ENCODE measurements at places on chromosomes 7 and 10.
A peak's percentile ranks its signal among the peaks of the same experiment; 100 is the strongest.

- no peak for DNase-seq
Measured at GRCh38 chr10:24708081-24708480, 15.6 kb downstream of the ARHGAP21 start.

DNA sequence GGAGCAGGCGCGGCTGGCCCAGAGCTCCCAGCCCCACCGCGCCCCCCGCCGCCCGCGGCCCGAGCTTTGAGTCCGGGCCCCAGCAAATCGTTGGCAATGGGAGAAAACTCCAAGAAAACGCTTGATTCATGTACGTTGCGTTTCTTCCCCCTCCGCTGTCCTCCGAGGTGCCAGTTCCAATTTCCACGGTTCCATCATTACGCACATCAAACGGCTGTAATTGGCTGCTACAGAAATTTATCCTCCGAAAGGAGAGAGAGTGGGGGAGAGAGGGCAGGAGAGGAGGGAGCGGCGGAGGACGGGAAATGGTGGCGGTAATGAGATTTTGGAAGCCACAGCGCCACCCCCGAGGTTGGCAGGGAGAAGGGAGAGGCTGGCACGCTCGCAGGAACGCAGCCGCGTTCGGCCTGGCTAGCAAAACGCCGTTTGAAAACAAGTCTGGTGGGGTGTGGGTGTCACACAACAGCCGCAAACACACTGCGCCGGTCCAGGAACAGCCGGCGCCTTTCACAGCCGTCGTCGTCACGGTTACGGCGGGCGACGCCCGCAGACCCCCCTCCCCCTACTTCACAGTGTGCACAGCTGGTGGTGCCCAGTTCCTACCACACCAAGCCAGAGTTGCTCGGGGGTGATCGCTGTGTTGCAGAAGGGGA is 57.5 kb downstream of the UNCX start:
- peak; percentile 5 for DNase-seq

- DNase-seq = peak; percentile 42
Measured at GRCh38 chr7:26278770-26279169, 12.9 kb upstream of the SNX10 start.

DNA sequence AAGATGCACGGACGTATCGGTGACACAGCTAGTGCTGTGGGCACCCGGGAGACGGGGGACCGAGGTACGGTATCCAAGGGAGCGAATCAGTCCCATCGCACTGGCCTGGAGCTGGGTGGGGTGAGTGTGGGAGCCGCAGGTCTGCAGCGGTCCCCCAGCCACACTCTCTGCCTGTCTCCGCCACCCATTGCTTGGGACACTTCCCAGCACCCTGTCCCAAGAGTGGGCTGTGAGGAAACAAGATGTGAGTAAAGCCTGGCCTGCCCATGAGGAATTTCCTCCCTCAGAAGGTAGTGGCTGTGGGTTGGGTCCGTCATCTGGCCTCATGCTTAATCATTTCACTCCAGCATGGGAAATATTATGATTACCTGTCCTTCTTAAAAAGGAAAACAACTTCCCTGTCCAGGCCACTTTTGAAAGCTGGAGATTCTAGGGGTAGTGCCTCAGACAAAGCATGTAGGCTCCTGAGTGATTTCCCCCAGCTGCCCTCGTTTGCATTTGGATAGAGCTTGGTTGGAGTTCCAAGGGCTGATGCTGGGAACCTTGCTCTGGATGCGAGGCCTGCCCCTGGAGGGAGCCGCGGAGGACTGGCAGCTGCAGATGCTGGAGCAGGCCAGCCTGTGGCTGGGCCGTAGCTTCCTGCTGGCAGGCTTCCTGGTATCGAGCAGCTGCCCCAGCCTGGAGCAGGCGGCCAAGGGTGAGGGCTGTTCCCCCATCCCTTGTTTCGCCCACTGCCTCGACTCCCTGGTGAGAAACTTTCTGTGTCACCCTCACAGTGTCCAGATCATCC is 6.2 kb upstream of the ACTR3C start:
- DNase-seq = no peak

GRCh38 chr10:108362296-108362695 is 1197.8 kb upstream of the SORCS1 start:
- no peak for DNase-seq

- DNase-seq = no peak
Measured at GRCh38 chr10:95328013-95328412, 37.2 kb upstream of the PDLIM1 start.

DNA sequence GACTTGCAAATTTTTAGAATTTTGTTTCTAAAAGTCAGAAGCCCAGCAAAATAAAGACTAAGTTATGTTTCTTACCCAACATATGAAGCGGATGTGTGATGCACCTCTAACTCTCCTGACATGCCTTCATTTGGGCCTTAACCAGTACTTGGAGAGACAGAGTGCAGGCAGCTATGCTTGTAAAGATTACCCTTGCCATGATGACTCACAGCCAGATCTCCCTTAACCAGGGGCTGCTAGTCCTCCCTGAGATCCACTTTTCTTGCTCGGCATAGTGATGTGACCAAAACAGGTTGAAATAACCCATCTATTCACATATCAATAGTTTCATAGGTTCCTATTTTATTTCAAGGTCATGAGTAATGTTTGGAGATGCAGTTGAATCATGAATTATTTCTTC is 43.6 kb downstream of the PPP1R3A start:
- DNase-seq = no peak

DNA sequence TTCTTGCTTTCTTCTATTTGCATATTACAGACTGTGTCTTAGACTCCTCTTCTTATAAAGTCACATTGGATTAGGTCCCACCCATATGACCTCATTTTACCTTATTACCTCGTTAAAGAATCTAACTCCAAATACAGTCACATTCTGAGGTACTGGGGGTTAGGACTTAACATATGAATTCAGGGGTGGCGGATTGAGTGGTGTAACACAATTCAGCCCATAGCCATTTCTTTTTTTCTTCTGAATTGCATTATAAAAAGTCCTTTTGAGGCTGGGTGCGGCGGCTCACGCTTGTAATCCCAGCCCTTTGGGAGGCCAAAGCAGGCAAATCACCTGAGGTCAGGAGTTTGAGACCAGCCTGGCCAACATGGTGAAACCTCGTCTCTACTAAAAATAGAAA is 6.8 kb upstream of the HERC4 start:
- DNase-seq = no peak

- DNase-seq = peak; percentile 54
Measured at GRCh38 chr7:38178695-38179344, 775 bp downstream of the STARD3NL start.

DNA sequence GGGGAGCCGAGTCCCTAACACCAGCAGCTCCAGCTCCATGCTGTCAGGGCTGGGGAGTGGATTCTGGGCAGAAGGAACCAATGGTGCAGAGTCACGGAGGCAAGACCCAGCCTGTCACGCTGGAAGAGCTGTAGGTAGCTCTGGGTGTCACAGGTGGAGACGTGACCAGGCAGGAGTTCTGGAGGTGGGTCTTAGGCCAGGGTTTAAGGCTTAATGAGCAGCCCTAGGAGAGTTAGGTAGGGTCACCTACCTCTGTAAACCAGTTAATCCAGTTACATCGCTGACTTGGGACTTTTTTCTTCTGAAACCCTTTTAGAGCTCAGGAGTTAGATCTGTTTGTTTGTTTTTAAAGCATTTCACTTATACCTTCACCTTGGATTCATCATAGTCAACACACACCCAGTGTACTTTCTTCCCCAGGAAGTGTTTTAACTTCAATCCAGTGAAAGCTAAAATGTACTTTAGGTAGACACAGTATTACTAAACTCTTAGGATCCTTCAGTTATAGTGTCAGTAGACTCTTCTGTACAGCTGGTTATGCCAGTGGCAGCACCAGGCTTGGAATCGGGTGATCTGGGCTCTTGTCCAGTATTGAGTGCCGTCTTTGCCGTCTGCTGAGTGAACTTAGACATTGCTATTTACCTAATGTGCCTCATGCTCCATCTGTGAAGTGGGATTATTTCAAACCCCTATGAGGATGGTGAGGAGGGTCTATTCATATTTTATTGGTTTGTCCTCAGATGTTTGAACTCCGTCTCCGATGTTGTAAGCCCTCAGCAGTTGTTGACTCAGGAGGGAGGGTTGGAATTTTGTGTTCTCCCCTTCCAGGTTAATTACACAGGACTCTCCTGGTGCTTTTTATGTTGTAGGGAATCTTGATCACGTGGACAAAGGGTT is 31.0 kb downstream of the TACR2 start:
- DNase-seq = no peak

DNA sequence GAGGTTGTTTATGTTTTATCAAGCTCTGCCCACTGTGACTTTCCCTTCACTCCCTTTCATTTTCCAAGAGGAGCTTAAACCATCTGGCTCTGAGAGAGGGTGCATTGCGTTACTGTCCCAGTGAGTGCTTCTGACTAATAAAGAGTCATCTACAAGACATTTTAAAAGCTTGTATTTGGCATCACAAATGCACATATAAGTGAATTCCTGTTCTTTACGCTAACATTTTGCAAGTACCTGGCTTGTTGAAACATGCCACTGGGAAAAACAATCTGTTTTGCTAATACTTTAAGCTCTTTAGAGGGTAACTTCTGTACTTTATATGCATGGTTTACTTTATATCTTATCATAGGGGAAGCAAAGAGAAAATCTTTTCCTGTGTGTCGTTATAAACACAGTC is 534.6 kb upstream of the POM121L12 start:
- DNase-seq = peak; percentile 6

DNA sequence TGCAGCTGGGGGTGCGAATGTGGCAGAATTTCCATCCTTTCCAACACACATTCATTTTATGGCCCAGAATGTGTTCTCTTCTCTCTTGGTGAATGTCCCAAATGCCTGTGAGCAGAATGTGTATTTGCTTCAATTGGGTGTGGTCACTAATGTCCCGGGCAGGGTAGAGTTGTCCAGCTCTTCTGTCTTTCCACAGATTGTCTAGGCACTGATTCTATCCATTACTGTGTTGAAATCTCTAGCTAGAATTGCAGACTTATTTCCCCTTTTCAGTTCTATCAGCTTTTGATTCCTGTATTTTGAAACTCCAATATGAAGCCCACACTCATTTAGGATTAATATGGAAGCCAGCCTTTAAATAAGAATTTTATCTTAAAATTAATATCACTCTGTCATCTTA is 14.0 kb upstream of the AKR1E2 start:
- DNase-seq = no peak

- DNase-seq = no peak
Measured at GRCh38 chr10:130037169-130037661, 73.1 kb upstream of the EBF3 start.

DNA sequence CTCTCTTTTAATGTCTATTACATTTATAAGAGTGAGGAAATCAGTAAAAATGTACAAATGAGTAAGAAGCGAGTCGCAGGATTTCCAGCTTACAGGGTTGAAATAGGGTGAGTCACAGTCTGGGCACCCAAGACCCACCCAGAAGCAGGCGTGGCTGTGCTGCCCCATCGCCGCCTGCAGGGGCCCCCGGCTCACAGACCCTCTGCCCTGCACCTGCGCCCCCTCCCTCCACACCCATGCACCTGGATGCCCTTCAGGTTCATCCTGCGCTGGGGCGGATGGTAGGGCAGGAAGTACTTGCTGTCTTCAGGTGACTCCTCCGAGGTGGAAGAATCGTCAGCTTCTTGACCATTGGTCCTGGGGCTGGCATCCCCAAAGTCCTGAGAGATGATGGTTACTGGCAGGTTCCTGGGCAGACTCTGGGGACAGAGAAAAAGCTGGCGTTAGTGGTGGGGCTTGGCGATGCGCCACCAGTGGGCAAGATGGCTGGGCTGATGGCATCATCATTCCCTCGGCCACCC is 90.2 kb upstream of the GNA12 start:
- peak; percentile 90 for DNase-seq
